T-helper 17 cell (primary cell): ENCODE measurements at places on chromosomes 5 and 9. TPM values are rescaled to one million over a fixed set of nuclear protein-coding genes. Genes with fewer than 3 reads are reported as not detected.

- H3K4me3 ChIP-seq = no peak overlapping the region
- H3K4me1 ChIP-seq = peaks cover 11% of the 10 kb centered on the region
- DNase-seq = no peak
- no peaks in the 10 kb centered on the region for H3K27me3 ChIP-seq
Observed at GRCh38 chr9:124326378-124326777, 68.6 kb downstream of the NEK6 start.

DNA sequence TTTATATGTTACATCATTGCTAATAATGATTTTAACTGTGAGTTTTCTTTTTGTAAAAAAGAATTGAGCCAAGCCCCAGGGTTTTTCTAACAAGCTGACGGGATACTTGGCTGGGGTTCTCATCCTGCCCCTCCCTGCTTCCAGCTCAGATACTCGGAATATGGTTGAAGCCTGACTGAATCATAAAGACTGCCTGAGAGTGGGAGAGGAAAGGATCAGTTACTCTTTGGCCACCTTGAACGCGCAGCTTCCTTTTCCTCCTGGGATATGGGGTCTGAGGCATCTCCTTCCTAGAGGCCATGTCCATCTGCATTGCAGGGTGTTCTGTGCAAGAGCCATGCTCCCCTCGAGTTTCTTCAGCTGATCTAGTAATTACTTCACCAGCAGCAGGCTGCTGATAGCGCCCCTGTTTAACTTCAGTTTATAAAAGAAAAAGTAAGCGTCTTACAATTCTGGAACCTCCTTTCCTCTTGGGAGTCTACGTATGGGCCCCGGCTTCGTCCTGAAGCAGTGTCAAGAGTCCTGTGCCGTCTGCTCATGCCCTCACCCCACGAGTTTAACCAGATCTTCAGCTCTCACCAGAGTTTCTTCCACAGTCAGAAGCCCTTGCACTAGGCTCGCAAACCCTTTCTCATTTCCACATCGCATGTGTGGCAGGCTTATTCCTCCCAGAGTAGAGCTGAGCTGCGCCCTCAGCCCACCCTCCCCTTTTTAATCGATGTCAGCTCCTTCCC, 130.0 kb downstream of the MVB12B start:
- peaks cover 12% of the 10 kb centered on the region for H3K4me1 ChIP-seq
- no peak overlapping the region for H3K27ac ChIP-seq
- no peak overlapping the region for H3K4me3 ChIP-seq
- no peak for DNase-seq
- H3K27me3 ChIP-seq = no peaks in the 10 kb centered on the region

DNA sequence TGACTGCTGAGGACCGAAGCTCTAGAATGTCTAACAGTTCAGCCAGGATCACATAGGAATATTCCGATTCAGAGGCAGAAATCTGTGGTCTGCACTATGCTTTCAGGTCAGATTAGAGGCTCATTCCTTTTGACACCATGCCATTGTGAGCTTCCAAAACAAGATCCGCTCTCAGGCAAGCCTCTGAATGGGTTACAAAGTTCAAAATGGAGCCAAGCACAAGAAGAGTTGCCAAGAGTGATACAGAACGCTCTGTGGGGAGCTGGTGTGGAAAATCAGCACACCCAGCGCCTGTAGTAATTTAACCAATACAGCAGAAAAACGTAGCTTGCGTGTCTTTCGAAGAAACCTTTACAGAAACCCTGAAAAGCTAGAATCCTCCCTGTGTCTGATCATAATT, 33.3 kb upstream of the FAT2 start:
- H3K4me1 ChIP-seq = peaks cover 6% of the 10 kb centered on the region
- H3K36me3 ChIP-seq = peaks cover 5% of the 10 kb centered on the region
- peaks cover 32% of the 10 kb centered on the region for H3K27me3 ChIP-seq
- no peak overlapping the region for H3K27ac ChIP-seq
- no peak for DNase-seq

- no peak for DNase-seq
- no peaks in the 10 kb centered on the region for H3K4me1 ChIP-seq
- no peaks in the 10 kb centered on the region for H3K36me3 ChIP-seq
Observed at GRCh38 chr9:90847971-90848370, 46.4 kb downstream of the SYK start.

Gene LTC4S
- 6.4 TPM for total RNA-seq

Gene PHF24
- total RNA-seq = not detected
